Kidney glomerular epithelial cell (primary cell): ENCODE measurements at places on chromosomes 6 and 20.
A peak's percentile ranks its signal among the peaks of the same experiment; 100 is the strongest.

GRCh38 chr6:44116641-44117382 is 10.4 kb downstream of the MRPL14 start:
- peak; percentile 86 for DNase-seq

DNA sequence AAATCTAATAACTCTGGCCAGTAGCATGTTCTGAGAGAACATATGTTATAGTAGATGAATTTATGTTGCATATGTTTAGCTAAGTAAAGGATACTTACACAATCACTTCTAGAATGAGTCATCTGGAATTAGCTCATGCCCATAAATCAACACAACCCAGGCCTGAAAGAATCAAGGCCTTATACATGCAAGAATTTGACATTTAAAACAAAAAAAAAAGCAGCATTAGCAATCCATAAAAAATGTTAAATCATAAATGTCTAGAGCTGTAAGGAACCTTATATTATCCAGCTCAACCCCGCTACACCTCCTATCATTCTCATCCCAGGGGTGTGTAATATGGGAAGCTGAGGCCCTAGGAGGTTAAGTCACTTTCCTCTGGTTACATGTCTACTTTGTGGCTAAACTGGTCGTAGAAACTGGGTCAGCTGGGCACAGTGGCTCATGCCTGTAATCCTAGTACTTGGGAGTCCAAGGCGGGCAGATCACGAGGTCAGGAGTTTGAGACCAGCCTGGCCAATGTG is 105.2 kb upstream of the CARMIL1 start:
- peak; percentile 79 for DNase-seq

GRCh38 chr20:35662551-35662950 is 2.1 kb downstream of the CPNE1 start:
- DNase-seq, result no peak

DNA sequence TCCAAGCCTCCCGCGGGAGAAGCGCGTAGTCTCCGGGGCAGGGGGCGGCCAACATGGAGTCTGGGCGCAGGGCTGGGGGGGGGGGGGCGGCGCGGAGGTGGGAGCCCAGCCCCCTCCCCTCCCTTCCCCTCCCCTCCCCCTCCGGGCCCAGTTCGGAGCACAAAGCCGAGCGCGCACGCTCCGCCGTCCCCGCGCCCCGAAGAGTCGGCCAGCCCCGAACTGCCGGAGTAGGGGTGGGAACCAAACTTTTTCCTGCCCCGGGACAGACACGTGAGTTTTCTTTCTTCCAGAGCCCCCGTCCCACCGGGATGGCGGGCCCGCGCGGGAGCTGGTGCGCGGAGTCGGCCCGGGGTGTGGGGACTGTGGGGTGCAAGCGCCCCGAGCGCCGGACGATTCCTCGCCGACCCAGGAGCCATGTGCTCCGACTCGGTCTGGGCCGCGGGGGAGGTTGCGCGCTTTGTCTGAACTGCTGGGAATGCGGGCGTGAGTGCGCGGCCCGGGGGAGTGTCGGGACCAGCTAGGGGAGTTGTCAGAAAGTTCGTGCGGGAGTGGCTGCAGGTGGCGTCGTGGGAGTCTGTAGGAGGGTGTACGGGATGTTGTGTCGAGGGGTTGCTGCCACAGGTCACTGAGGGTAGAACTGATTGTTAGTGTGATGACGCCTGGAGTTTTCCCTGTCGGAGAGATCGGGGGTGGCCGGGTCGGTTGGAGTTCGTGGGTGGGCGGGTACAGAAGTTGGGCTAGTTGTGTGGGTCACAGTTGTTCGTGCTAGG is 1.2 kb downstream of the TGIF2 start:
- peak; percentile 41 for DNase-seq

DNA sequence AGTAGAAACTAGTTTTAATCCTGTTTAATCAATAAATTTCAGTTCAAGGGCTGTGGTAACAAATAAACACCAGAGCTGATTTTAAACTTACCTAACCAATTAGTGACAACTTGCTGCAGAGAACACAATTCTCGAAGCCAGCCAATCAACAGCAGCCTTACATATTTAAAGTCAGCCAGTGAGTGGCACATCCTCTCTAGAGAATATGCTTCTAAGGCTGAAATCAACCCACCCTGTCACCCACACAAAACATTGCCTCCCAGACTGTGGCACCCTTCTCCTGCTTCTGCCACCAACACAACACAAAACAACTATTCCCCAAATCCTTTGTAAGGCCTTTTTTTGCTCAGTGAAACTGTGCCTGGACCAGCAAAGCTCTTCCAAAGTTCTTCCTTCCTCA is 306.0 kb downstream of the EYA4 start:
- no peak for DNase-seq

DNA sequence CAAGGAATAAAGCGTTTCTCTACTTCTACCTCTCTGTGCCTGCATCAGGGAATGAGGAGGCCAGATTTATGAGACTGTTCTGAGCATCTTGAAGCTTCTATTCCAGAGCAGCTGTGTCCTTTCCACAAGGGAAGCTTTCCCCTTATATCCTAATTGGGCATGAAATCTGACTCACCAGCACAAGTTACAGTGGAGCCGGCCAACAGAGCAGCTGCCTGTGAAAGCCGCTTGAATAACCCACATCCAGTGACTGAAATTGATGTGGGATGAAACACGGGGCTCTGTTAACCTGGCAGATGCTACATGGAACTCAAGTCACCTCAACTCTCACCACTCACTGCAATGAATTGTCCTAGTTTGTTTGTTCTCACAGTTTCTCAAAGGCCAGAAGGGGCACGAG is 400.3 kb downstream of the TFAP2A start:
- DNase-seq, result no peak

DNA sequence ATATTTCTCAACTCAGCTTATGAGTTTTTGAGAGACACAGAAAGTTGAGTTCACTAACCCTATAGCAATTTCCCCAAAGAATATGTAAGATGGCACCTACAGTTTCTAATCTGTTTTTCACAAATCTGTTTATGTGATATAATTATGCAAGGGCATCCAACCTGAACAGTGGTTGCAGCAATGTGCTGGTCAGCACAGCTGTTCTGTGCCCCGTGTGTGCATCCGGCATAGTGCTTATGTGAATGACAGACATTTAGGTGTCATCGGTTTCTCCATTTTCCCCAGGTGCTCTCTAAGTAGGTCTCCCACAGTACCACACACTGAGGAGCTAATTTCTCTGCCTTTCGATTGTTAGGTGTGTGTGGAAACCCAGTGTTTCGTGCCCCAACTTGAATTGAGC is 7.7 kb upstream of the BACH2 start:
- DNase-seq, result no peak
